Activated naive CD8-positive, alpha-beta T cell treated with anti-CD3 and anti-CD28 coated beads, Interleukin-2, amount 10 ng/mL, durations not matched to agents 7 days and 5 days (primary cell): ENCODE measurements at places on chromosomes 7 and 10. TPM values are rescaled to one million over a fixed set of nuclear protein-coding genes. Genes with fewer than 3 reads are reported as not detected.

Gene LRMDA
- not detected for total RNA-seq

Gene ERVW-1
- not detected for total RNA-seq

Gene LEP
- total RNA-seq, result not detected

Gene TMEM106B
- total RNA-seq, result 45.7 TPM

Gene SPDYE11
- total RNA-seq, result not detected

Gene SORCS3
- total RNA-seq, result not detected

Gene ANKRD30A
- total RNA-seq, result not detected

Gene ZNF92
- 26.0 TPM for total RNA-seq

Gene BAMBI
- 0.31 TPM for total RNA-seq

Gene STEAP1
- total RNA-seq, result not detected

Gene OGDHL
- total RNA-seq, result not detected

Gene SPDYE16
- 0.22 TPM for total RNA-seq

Gene APBB1IP
- total RNA-seq, result 81.1 TPM

DNA sequence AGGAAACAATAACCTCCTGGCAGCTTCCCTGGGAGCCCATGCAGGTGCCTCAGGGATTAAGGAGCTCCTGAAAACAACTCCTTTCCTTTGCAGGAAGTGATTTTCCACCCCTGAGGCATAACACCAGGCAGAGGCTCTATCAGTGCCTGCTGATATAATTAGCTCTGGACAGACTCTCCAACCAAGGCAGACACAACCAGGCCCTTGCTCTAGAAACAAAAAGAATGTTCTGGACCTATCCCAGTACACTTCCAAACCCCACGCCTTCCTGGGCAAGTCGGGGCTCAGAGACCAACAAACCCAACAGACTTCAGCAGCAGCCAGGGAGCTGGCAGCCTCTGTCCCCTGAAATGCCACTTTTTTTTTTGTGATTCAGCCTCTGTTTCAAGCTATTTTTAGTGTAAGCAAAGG, 247.1 kb downstream of the KCNMA1 start:
- no peak for DNase-seq

- DNase-seq, result no peak
Observed at GRCh38 chr10:14523286-14523685, 192.6 kb upstream of the FRMD4A start.

DNA sequence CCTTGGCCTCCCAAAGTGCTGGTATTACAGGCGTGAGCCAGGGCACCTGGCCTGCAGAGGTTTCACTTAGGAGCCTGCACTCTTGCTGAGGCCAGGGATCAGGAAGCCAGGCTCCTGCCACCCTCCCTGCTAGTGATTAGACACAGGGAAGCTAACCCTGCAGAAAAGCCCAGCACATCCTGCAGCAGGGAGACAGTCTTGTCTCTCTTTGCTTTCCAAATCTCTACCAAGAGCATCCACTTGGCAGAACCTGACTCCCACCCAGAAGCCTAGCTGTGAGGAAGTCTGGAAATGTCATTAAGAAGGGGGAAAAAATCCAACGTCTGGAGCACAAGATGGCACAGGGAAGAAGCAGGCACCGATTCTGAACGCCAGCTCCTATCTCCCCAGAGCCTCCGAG, 8.0 kb upstream of the FAM171A1 start:
- no peak for DNase-seq

GRCh38 chr10:17992266-17992665, 40.5 kb downstream of the SLC39A12 start:
- DNase-seq, result no peak

DNA sequence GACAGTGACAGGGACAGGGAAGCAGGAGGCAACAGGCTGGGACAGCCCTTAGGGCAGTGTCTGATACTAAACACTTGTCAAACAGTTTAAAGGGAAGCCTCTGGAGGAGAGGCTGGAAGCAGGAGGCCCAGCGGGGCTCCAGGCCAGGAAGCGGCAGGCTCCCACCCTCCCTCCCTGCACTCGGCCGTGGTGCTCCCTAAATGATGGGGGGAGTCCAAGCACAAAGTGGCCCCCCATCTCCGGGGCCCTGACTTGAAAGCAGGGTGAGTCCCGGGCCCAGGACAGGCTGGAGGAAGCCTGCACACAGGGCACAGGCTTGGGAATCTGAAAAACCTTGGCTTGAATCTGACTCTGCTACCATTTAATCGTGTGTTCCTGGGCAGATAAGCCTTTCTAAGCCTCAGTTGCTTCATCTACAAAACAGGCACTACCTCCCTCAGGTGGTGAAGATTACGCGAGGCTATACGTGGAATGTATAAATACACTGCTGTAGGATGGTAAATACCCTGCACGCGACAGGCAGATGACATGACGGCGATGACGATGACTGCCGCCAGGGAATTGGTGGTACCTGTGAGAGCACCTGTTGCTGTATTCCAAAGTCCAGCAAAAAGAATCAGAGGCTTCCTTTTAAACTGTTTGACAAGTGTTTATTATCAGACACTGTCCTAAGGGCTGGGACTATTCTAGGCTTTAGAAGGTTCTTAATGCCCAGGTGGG, 34.1 kb downstream of the GBX1 start:
- DNase-seq, result peak; percentile 14

- peak; percentile 59 for DNase-seq
Observed at GRCh38 chr10:70174058-70174741, 3.9 kb upstream of the SAR1A start.

GRCh38 chr7:25456467-25457171, 228.3 kb upstream of the NPVF start:
- no peak for DNase-seq

DNA sequence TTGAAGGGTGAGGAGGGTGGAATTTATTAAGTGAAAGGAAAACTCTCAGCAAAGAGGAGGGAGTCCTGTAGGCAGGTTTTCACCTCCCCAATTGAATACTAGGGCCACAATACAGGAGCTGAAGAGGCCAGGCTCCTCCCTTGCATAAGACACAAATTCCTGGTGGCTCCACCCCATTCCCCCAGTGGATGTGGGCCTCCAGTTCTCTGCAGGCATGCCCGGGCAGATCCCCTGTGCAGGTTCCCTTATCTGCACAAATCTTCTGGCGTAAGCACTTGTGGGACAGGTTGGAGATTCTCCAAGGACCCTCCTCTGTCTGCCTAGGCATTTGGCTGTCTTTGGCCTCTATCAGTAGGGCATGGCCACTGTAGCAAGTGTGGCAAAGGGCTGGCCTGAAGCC, 847.1 kb upstream of the MBL2 start:
- DNase-seq, result no peak

- no peak for DNase-seq
Observed at GRCh38 chr10:33428682-33429081, 94.2 kb upstream of the NRP1 start.

DNA sequence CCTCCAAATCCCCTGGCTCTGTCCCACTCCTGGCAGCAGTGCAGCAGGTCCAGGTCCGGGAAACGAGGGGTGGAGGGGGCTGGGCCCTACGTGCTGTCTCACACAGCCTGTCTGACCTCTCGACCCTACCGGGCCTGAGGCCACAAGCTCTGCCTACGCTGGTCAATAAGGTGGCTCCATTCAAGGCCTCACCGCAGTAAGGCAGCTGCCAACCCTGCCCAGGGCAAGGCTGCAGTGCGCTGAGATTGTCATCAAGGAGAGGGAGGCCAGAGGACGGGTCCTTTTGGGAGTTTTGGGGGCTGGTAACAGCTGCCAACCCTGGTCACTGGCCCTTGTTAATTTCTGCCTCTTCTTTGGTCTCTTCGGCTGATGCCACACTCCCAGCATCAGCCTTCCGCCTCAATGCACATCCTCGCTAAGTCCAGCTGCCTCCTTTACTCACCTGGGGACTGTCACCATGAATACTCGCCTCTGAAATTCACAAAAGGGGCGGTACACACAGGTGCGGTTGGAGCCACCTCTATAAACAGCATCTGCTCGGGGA, 3.5 kb downstream of the EPO start:
- no peak for DNase-seq

GRCh38 chr7:103824251-103824650, 165.2 kb downstream of the RELN start:
- no peak for DNase-seq

- no peak for DNase-seq
Observed at GRCh38 chr10:118394301-118395200, 52.4 kb upstream of the FAM204A start.

DNA sequence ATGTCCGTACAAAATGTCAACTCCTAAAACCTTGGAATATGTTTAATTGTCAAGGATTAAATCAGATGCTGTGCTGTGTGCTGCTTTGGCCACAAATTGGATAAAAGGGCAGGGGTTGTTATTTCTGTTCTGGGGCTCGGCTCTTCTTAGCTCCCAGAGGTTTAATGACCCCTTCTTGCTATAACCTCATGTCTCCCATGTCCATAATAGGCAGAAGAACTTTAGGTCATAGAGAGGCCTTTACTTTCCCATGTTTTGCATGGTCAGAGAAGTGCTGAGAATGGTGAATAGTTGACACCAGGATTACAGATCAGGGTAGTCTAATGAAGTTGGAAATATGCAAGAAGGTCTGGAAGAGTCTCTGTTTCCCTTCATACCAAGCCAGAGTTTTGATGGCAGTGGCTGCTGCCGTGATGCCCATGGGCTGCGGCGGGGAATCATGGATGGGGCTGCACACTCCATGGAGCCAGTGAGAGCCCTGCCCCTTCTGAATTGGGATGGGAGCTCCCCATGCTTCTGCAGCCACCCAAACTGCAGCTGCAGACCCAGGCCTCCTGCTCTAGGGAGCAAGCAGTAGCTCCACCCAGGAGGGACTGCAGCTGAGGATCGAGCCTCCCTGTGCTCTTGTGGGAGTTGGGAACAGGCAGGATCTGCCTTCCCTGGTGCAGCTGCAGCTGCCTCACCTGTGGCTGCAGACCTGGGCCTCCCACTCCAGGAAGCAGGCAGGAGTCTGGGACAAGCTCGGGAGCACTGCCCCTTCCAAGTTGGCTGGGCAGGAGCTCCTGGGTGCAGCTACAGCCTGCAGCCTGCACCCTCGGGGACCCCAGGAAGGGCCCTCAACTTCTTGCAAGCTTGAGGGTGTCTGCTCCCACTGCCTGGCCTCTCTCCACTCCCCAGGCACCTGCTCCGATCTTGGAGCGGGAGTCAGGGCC, 23.1 kb upstream of the STEAP4 start:
- DNase-seq, result no peak

DNA sequence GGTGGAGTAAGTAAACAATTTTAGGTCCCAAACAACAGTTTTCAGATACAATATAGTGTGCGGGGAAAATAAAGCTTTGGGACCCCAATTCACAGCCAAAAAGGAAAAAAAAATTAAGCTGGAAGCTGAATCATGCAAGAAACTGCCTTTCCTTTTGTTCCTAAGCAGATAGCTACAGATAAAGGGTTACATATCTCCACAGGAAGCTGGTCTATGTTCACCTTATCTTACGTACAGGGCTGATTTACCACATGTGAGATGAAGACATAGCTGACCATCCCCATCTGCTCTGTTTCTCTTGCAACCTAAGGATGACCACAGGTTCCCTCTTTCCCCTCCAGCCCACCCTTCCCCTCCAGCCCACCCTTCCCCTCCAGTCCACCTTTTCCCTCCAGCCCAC, 14.2 kb upstream of the PFKP start:
- no peak for DNase-seq

- DNase-seq, result no peak
Observed at GRCh38 chr10:66102756-66103155, 823.1 kb upstream of the LRRTM3 start.

- DNase-seq, result no peak
Observed at GRCh38 chr10:110413049-110413783, 84.5 kb upstream of the DUSP5 start.

DNA sequence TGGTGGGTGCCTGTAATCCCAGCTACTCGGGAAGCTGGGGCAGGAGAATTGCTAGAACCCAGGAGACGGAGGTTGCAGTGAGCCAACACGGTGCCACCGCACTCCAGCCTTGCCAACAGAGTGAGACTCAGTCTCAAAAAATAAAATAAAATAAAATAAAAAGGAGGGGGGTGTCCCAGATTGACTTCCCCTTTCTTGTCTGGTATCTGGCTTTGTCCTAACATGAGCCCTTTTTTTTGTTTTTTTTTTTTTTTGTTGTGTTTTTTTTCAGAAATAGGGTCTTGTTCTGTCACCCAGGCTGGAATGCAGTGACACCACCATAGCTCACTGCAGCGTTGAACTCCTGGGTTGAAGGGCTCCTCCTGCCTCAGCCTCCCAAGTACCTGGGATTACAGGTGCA, 4.7 kb downstream of the CASP2 start:
- DNase-seq, result no peak

- DNase-seq, result no peak
Observed at GRCh38 chr7:124700655-124701054, 64.9 kb downstream of the GPR37 start.

- no peak for DNase-seq
Observed at GRCh38 chr10:76902949-76903348, 734.7 kb downstream of the KCNMA1 start.

- DNase-seq, result peak; percentile 36
Observed at GRCh38 chr7:24587853-24588252, 14.6 kb downstream of the PALS2 start.

- no peak for DNase-seq
Observed at GRCh38 chr10:17009212-17009700, 120.4 kb downstream of the CUBN start.

DNA sequence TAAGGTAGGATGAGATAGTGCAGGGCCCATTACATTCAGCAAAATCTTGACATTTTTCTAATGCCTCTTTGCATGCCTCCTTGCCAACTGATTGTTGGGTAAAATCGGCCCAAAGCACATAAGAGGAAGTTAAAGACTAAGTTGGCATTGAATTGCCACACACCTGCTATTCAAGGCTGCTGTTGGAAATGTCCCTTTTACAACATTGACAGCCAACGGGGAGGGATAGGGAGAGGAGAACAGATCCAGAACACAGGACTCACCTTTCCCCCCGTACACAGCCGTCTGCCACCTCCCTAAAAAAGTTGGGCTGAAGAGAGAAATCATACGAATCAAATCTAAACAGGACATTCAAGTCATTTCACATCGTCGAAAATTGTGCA, 695 bp downstream of the FAM237B start:
- no peak for DNase-seq

GRCh38 chr7:13017881-13018280, 330.4 kb downstream of the ARL4A start:
- DNase-seq, result no peak

DNA sequence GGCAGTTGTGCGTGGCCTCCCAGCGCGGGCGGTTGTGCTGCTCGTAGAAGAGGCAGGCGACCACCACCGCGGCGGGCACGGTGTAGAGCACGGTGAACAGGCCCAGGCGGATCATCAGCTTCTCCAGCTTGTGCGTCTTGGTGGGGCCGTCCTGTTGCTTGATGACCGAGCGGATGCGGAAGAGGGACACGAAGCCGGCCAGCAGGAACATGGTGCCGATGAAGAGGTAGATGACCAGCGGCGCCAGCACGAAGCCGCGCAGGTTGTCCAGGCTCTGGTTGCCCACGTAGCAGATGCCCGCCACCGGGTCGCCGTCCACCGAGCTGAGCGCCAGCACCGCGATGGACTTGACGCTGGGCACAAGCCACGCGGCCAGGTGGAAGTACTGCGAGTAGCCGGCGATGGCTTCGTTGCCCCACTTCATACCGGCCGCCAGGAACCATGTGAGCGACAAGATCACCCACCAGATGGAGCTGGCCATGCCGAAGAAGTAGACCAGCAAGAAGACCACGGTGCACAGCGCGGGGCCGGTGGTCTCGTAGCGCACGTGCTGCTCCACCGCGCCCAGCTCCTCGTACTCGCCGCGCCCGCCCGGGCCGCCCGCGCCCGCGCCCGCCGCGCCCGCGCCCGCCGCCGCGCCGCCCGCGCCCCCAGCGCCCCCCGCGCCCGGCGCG, 2.2 kb downstream of the FZD8 start:
- peak; percentile 35 for DNase-seq
